Left lung (tissue), 14 donors: ENCODE measurements at places on chromosomes 2 and 18. TPM values are rescaled to one million over a fixed set of nuclear protein-coding genes. Genes with fewer than 3 reads are reported as not detected.

Gene NFE2L2
- total RNA-seq, result 104 TPM

Gene PDIA6
- 341 TPM for total RNA-seq

Gene KIF1A
- total RNA-seq, result 0.87 TPM

Gene MEIS1
- total RNA-seq, result 54.3 TPM

Gene ANKRD23
- 3.0 TPM for total RNA-seq

Gene SMIM21
- not detected for total RNA-seq

DNA sequence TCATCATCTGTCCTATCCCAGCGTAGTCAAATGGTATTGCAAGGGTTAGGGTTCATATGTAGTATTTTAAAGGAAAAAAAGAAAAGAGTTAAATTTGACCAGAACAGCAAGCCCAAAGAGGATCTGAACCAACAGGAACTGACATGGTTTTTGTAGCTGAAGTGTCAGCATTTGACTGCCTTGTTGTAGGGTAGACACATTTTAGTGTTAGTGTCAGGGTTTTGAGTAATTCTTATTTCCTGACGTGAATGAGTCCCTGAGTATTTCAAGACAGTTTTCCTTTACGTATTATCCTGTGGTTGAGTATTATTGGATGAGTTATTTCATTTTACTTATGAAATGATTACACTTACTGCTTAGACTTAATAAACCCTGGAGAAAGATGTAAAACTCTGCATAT, 173.3 kb upstream of the ZEB2 start:
- H3K4me1 ChIP-seq, result no peaks in the 10 kb centered on the region
- H3K27me3 ChIP-seq, result no peaks in the 10 kb centered on the region
- H3K4me3 ChIP-seq, result no peak overlapping the region
- no peak for DNase-seq
- peak overlapping the region; percentile 58 for H3K27ac ChIP-seq

DNA sequence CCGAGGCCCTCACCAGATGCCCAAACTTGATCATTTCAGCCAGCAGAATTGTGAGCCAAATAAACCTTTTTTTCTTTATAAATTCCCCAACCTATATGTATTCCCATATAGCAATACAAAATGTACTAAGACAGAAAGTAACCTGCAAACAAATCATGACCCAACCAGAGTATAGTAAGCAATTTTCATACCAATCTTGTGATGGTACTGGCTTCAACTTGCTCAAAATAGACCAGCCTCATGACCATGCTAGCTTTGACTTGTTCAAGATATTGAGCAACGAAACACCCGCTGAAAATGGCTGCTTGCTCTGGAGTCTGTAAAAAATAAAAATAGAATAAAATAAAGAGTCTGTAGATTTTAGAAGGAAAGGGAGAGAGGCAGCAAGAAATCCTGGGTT, 97.6 kb downstream of the C1D start:
- H3K27ac ChIP-seq, result no peak overlapping the region
- DNase-seq, result no peak
- H3K4me3 ChIP-seq, result no peak overlapping the region
- no peaks in the 10 kb centered on the region for H3K4me1 ChIP-seq

DNA sequence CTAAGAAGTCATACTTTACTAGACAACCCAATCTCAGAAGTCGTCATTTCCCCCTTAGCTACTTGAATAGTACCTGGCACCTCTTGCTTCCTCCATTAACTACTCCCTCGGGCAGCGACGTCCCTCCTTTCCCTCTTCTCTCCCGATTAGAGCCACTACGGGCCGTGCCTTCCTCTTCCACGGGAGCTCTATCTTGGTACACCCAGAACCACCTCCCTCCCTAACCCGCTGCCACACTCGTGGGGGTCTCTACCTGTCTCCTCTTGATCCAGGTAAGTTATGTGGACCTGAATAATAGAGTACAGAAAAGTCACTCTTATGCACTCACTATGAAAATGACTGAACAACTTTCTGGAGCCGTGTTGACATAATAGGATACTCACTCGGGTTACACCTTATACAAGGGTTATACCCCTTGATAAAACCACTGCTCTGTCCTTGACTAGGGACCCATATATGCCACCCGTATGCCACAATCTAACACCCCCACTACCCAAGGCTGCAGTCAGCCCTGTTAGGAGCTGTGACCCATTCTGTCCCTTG, 595 bp upstream of the HDHD2 start:
- peaks cover 25% of the 10 kb centered on the region for H3K36me3 ChIP-seq
- H3K27me3 ChIP-seq, result no peaks in the 10 kb centered on the region
- DNase-seq, result no peak
- H3K4me1 ChIP-seq, result peaks cover 8% of the 10 kb centered on the region
- peak overlapping the region; percentile 76 for H3K4me3 ChIP-seq

DNA sequence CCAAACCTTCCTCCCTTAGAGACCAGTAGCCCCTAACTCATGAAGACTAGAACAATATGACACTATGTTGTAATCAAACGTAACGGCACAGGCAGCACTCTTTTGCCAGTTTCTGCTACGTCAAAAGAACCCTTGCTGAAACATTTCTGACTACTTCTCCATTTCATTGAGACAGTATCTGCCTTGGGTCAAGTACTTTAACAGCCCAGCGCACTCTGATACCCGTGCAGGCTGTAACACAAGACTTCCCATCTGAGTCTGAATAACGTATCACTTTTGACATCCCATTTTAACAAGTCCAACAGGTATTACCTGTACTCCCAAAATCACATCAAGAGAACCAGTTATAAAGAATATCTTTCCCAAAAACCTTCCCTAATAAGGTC, 38.4 kb downstream of the TBC1D8 start:
- H3K4me1 ChIP-seq, result peaks cover 85% of the 10 kb centered on the region
- no peaks in the 10 kb centered on the region for H3K36me3 ChIP-seq
- H3K27ac ChIP-seq, result no peak overlapping the region
- DNase-seq, result no peak
- H3K4me3 ChIP-seq, result no peak overlapping the region

- peaks cover 67% of the 10 kb centered on the region for H3K36me3 ChIP-seq
- no peak overlapping the region for H3K4me3 ChIP-seq
- H3K27me3 ChIP-seq, result no peaks in the 10 kb centered on the region
- H3K4me1 ChIP-seq, result no peaks in the 10 kb centered on the region
Observed at GRCh38 chr2:97774425-97774824, 61.0 kb downstream of the ZAP70 start.

- H3K27me3 ChIP-seq, result no peaks in the 10 kb centered on the region
- peak; percentile 45 for DNase-seq
- no peak overlapping the region for H3K27ac ChIP-seq
- no peak overlapping the region for H3K4me3 ChIP-seq
- H3K4me1 ChIP-seq, result no peaks in the 10 kb centered on the region
Observed at GRCh38 chr2:144703852-144704708, 184.2 kb upstream of the ZEB2 start.

DNA sequence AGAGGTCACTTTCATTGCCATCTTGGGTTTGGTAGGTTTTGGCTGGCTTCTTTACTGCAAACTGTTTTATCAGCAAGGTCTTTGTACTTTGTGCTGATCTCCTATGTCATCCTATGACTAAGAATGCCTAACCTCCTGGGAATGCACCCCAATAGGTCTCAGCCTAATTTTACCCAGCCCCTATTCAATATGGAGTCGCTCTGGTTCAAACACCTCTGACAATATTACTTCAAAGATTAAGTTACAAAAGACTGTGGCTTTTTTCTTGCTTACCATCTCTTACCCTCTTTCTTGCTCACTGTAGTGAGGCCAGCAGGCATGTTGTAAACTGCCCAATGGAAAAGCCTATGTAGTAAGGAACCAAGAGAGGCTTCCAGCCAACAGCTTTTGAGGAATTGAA, 17.9 kb upstream of the RGPD8 start:
- H3K27me3 ChIP-seq, result no peaks in the 10 kb centered on the region
- H3K4me3 ChIP-seq, result no peak overlapping the region
- no peaks in the 10 kb centered on the region for H3K36me3 ChIP-seq
- no peak for DNase-seq

- no peak for DNase-seq
- no peak overlapping the region for H3K4me3 ChIP-seq
- peaks cover 58% of the 10 kb centered on the region for H3K36me3 ChIP-seq
- no peak overlapping the region for H3K27ac ChIP-seq
- H3K4me1 ChIP-seq, result no peaks in the 10 kb centered on the region
Observed at GRCh38 chr2:15293262-15293937, 267.7 kb downstream of the NBAS start.

DNA sequence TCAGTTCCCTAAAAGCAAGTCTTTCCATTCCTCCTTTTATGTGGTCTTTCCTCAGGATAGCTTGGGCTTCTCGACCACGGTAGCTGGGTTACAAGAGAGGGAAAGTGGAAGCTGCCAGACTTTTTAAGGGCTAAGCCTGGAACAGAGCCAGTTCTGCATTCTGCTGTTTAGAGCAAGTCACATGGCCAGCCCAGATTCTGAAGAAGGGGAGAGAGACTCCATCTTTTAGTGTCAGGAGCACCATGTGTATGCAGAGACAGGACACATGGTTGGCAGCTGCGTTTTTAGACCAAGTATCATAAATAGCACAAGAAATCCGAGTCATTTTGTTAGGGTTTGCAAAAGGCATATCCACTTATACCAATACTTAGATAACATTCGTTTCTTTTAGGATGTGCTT, 4.7 kb downstream of the HMSD start:
- H3K4me1 ChIP-seq, result peaks cover 8% of the 10 kb centered on the region
- no peaks in the 10 kb centered on the region for H3K36me3 ChIP-seq
- H3K4me3 ChIP-seq, result no peak overlapping the region
- no peak for DNase-seq
- no peak overlapping the region for H3K27ac ChIP-seq
- H3K27me3 ChIP-seq, result peaks cover 7% of the 10 kb centered on the region

DNA sequence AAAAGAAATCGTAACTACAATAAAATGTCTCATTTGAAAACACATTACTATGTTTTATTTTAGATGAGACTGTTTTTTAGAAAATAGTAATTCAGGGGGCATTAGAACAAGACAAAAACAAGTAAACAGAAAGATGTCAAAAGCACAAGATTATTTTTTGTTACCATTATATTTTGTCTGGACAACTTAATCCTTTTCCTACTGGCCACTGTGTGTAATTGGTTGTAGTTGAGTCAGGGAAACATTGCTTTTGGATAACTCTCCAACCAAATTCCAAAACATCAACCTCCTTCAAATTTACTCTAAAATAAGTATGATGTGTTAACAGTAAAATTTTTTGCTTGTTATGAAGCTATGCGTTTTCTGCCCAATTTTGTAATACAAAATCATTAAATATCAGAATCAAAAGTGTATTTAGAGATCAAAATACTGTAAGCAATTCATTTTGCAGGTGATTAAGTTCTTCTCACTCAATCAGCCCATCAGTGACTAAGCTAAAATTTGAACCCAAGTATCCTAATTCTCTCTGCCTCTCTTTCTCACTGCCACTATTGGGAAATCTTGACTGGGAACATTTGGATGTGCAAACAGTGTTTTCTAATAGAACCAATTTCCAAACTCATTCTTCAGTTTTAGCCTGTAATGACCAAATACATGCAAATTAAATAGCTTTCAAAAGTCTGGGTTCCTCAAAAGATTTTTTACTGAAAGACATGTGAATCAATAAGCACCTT, 11.4 kb upstream of the MEIS1 start:
- H3K27me3 ChIP-seq, result peaks cover 31% of the 10 kb centered on the region
- no peak overlapping the region for H3K27ac ChIP-seq
- H3K36me3 ChIP-seq, result no peaks in the 10 kb centered on the region

DNA sequence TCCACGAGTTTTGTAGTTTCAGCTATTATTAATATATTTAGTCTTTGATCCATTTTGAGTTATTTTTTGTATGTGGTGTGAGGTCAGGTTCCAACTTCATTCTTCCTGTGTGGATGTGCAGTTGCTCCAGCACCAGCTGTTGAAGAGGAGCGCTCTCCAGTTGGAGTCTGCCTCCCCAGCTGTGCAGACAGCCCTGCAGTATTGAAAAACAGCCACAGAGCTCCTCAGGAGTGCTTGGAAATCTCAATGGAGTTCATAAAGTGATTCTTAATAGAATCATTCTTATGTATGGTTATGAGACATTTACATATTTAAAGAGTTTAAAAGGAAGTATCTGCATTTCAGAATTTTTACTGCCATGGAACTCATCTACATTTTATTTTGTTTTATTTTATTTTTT, 17.3 kb downstream of the DGKD start:
- H3K27me3 ChIP-seq, result no peaks in the 10 kb centered on the region
- H3K4me3 ChIP-seq, result no peak overlapping the region
- H3K27ac ChIP-seq, result no peak overlapping the region
- H3K36me3 ChIP-seq, result peaks cover 20% of the 10 kb centered on the region

GRCh38 chr2:11212645-11213044, 57.4 kb downstream of the SLC66A3 start:
- DNase-seq, result no peak
- H3K27ac ChIP-seq, result no peak overlapping the region
- no peaks in the 10 kb centered on the region for H3K27me3 ChIP-seq
- peaks cover 79% of the 10 kb centered on the region for H3K36me3 ChIP-seq
- no peaks in the 10 kb centered on the region for H3K4me1 ChIP-seq
- no peak overlapping the region for H3K4me3 ChIP-seq

DNA sequence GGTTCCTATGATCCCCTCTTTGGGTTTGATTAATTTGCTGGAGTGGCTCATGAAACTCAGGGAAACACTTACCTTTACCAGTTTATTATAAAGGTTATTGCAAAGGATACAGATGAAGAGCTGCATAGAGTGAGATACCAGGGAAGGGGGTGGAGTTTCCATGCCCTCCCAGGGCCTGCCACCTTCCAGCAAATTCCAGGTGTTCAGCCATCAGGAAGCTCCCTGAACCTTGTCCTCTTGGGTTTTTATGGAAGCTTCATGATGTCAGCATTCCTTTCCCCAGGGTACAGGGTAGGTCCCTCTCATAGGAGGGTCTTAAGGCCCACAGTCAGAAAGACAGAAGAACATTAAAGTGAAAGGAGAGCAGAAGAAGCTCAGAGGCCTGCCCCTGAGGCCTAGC, 123.9 kb upstream of the DCC start:
- no peak overlapping the region for H3K27ac ChIP-seq
- DNase-seq, result no peak
- H3K4me3 ChIP-seq, result no peak overlapping the region
- no peaks in the 10 kb centered on the region for H3K36me3 ChIP-seq
- H3K27me3 ChIP-seq, result no peaks in the 10 kb centered on the region

GRCh38 chr2:220533485-220533884, 906.1 kb downstream of the SLC4A3 start:
- H3K4me1 ChIP-seq, result no peaks in the 10 kb centered on the region
- H3K27ac ChIP-seq, result no peak overlapping the region
- no peak overlapping the region for H3K4me3 ChIP-seq
- no peak for DNase-seq

- H3K27me3 ChIP-seq, result no peaks in the 10 kb centered on the region
- H3K36me3 ChIP-seq, result no peaks in the 10 kb centered on the region
- H3K4me1 ChIP-seq, result peaks cover 28% of the 10 kb centered on the region
- DNase-seq, result no peak
- H3K4me3 ChIP-seq, result peak overlapping the region; percentile 75
- H3K27ac ChIP-seq, result peak overlapping the region; percentile 86
Observed at GRCh38 chr2:131493199-131493968, 1.2 kb upstream of the MZT2A start.

GRCh38 chr2:82993609-82994008, 1465.5 kb downstream of the SUCLG1 start:
- H3K4me3 ChIP-seq, result no peak overlapping the region
- no peaks in the 10 kb centered on the region for H3K36me3 ChIP-seq
- no peak for DNase-seq
- no peaks in the 10 kb centered on the region for H3K27me3 ChIP-seq
- H3K27ac ChIP-seq, result no peak overlapping the region
- H3K4me1 ChIP-seq, result no peaks in the 10 kb centered on the region

GRCh38 chr2:171939058-171939742, 16.9 kb downstream of the HAT1 start:
- no peaks in the 10 kb centered on the region for H3K36me3 ChIP-seq
- DNase-seq, result no peak
- no peak overlapping the region for H3K4me3 ChIP-seq
- no peaks in the 10 kb centered on the region for H3K4me1 ChIP-seq
- H3K27me3 ChIP-seq, result no peaks in the 10 kb centered on the region

GRCh38 chr18:5720132-5720531, 175.2 kb downstream of the TMEM200C start:
- peaks cover 5% of the 10 kb centered on the region for H3K27me3 ChIP-seq
- H3K27ac ChIP-seq, result no peak overlapping the region
- H3K36me3 ChIP-seq, result no peaks in the 10 kb centered on the region
- no peak for DNase-seq
- no peaks in the 10 kb centered on the region for H3K4me1 ChIP-seq
- no peak overlapping the region for H3K4me3 ChIP-seq
